ENCODE measurements at places on chromosomes 4 and X. TPM values are rescaled to one million over a fixed set of nuclear protein-coding genes. Genes with fewer than 3 reads are reported as not detected.

DNA sequence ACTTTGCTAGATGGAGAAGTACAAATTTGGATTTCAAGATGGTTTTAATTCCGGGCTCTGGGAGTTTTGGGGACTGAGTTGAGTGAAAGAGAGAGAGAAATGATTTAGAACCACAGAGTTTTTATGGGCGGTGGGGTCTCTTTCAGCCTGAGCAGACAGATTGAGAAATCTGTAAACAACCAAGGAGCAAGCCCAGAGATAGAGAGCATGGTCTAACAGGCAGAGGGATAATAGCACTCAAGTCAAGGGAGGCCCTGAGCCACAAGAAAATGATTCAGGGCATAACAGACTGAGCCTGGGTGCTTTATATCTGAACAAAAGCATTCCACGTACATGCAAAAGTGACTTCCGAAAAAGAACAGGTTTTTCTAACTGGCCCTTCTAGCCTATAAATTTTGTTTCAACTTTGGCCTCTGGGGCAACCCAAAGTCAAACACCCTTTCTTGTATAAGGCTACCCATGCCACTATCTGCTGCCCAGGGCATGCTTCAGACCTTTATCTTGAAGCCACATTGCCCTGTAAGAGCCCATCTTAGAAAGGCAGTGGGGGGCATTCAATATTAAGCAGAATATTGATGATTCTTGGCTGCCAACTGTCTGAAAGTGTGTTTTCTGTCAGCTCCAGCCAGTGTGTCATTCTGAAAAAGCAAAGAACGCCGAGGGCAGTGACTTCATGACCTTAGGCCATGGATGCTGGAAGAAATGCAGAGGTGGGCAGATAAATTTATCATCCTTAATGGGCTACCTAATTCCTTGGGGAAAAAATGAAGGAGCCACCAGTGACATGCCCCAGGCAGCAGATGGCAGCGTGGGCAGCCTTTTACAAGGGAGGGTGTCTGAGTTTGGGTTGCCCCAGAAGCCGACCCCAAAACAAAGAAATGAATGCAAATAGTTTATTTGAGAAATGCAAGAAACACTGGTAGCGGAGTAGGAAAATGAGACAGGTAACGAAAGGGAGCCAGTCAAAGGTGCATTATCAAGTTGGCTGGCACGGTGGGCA lies 637.6 kb downstream of the MID1IP1 start:
- no peaks in the 10 kb centered on the region for H3K4me1 ChIP-seq
- no peak for DNase-seq
- H3K36me3 ChIP-seq = no peaks in the 10 kb centered on the region
- no peak overlapping the region for H3K4me3 ChIP-seq

DNA sequence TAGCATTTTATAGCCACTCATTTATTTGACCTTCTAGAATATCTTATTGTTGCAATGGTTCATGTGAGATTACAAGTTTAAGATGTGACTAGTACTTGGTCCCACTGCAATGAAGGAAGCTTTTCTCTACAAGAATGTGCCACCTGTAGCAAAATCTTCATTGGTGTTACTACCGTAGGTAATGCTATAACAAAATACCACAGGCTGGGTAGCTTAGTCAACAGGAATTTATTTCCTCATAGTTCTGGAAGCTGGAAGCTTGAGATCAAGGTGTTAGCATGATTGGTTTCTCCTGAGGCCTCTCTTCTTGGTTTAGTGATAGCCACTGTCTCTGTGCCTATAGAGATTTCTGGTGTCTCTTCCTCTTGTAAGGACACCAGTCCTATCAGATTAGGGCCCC lies 441.0 kb downstream of the GPM6A start:
- no peak overlapping the region for H3K27ac ChIP-seq
- no peaks in the 10 kb centered on the region for H3K27me3 ChIP-seq
- no peaks in the 10 kb centered on the region for H3K36me3 ChIP-seq
- DNase-seq = no peak
- H3K4me1 ChIP-seq = no peaks in the 10 kb centered on the region
- no peak overlapping the region for H3K4me3 ChIP-seq

- peaks cover 7% of the 10 kb centered on the region for H3K4me1 ChIP-seq
- no peak for DNase-seq
- no peaks in the 10 kb centered on the region for H3K36me3 ChIP-seq
- H3K27me3 ChIP-seq = peaks cover 4% of the 10 kb centered on the region
Observed at GRCh38 chrX:40402831-40403533, 177.8 kb upstream of the ATP6AP2 start.

DNA sequence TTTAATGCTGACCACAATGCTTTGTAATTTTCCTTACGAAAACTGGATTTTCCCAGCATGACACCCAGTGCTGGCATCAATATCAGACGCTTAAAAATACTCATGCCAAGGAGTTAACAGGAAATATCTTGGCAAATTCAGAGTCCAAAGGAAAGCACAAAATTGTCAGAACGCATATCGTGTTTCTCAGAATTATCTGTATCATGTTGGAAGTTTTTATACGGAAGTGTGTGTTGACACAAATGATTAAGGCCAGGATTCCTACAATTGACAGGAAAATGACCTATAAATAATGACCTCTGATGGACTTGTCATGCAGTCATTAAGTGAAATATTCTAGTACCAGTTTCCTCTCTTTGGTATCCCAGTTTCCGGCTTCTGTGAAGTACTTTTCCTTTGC lies 132.1 kb upstream of the TLL1 start:
- no peak overlapping the region for H3K4me3 ChIP-seq
- H3K36me3 ChIP-seq = no peaks in the 10 kb centered on the region
- H3K27me3 ChIP-seq = no peaks in the 10 kb centered on the region
- no peak for DNase-seq
- no peak overlapping the region for H3K27ac ChIP-seq

- no peak for DNase-seq
- H3K4me3 ChIP-seq = no peak overlapping the region
- H3K36me3 ChIP-seq = no peaks in the 10 kb centered on the region
- no peak overlapping the region for H3K27ac ChIP-seq
- no peaks in the 10 kb centered on the region for H3K4me1 ChIP-seq
Observed at GRCh38 chrX:103101299-103102042, 8.5 kb upstream of the NXF3 start.

DNA sequence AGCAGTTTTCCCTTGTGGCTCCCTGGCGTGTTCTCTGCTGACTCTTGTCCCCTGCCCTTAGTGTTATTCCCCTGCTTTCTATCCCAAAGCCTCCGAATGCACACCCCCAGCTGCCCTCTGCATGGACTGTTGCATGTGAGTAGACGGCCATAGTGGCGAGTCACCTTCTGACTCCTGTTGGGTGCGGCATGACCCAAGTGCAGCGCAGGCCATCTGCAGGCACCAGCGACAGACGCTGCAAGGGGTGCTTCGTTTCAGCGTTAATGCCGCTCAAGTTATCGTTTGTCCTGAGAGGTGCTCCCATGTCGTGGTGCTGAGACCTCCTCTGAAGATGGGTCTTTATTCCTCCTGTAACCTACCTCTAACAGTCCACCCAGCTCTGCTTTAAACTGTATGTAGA lies 57.7 kb downstream of the NOP14 start:
- no peaks in the 10 kb centered on the region for H3K4me1 ChIP-seq
- peaks cover 50% of the 10 kb centered on the region for H3K36me3 ChIP-seq
- H3K4me3 ChIP-seq = no peak overlapping the region
- no peak overlapping the region for H3K27ac ChIP-seq

DNA sequence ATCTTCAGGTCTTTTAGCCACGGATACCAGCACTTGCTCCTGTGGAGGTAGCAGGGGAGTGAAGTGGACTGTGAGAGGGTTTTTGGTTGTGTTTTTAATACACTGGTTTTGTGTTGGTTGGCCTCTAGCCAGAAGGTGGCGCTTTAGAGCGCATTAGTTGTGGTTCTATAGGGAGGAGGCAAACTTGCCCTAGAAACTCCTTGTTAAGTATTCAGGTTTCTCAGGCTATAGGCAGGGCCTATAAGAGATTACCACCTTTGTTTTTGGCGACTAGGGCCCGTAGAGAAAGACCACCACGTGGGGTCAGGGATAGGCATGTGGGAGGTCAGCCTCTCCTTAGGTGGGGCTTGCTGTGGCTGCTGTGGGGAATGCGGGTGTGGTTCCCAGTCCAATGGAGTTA lies 221.6 kb upstream of the SPANXN4 start:
- H3K27me3 ChIP-seq = no peaks in the 10 kb centered on the region
- H3K4me1 ChIP-seq = no peaks in the 10 kb centered on the region
- no peak overlapping the region for H3K27ac ChIP-seq
- DNase-seq = peak; percentile 4
- no peaks in the 10 kb centered on the region for H3K36me3 ChIP-seq
- no peak overlapping the region for H3K4me3 ChIP-seq

GRCh38 chr4:83922402-83922801 lies 386.5 kb downstream of the GPAT3 start:
- no peak overlapping the region for H3K27ac ChIP-seq
- DNase-seq = no peak
- H3K36me3 ChIP-seq = no peaks in the 10 kb centered on the region
- H3K4me3 ChIP-seq = no peak overlapping the region

- peaks cover 30% of the 10 kb centered on the region for H3K36me3 ChIP-seq
- no peak overlapping the region for H3K4me3 ChIP-seq
- H3K4me1 ChIP-seq = peaks cover 71% of the 10 kb centered on the region
Observed at GRCh38 chr4:7890635-7891393, 48.8 kb downstream of the AFAP1 start.

DNA sequence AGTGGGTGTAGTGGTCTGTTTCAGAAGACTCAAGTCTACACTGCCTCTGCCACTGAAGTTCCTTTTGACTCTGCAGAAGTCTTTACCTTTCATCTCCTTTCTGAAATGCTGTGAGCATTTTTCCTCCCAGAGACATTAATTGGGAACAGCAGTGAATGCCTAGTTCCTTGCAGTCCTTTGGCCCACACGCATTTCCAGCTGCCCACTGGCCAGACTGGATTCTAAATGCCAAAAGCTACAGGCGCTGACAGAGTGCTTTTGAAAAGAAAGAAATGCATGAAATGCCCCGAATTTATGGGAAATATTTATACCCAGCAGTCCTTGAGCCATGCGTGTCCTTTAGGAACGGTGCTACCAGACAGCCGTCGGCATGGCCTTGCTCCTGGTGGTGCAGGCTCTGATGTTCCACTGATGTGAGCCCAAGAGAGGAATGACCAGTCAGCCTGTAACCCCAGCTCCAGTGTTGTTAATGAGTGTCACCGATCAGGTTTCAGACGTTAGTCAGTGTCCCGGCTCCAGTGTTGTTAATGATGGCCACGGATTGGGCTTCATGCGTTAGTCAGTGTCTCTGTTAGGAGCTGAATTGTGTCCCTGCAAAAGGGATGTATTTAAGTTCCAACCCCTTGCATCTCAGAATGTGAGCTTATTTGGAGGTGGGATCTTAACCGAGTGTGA lies 132.6 kb downstream of the TBL1X start:
- no peak for DNase-seq
- no peak overlapping the region for H3K4me3 ChIP-seq
- H3K27me3 ChIP-seq = no peaks in the 10 kb centered on the region
- H3K4me1 ChIP-seq = no peaks in the 10 kb centered on the region

GRCh38 chr4:55864577-55865223 lies 11.3 kb downstream of the EXOC1 start:
- H3K4me3 ChIP-seq = no peak overlapping the region
- no peaks in the 10 kb centered on the region for H3K27me3 ChIP-seq
- peaks cover 10% of the 10 kb centered on the region for H3K4me1 ChIP-seq
- no peak overlapping the region for H3K27ac ChIP-seq
- peaks cover 52% of the 10 kb centered on the region for H3K36me3 ChIP-seq

DNA sequence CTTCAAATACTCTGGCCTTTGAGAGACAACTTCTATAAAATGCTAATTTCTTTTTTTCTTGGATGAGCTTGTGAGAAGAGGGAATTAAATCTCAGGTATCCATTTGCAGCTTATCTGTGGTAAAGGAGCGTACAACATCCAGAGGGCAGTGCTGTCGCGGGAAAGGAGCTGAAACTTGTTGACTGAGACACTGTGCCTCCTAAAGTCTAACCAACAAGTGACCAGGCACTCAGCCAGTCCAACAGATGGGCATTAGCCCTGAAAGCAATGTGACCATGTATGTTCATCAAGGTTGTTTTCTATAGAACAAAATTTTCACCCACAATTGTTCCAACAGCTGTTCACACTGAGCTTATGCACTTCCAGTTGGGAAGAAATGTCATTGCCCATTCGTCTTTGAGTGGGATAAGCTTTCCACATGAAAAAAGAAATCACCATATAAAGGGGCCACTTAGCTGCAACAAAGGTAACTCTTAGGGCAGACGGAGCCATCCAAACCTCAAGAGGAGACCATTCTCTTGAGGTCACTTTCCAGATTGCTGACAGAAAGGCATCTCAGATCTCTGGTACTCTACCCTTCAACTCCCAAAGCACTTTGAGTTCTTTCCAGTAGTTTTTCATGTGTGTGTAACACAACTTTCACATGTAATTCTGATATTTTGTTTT lies 244.8 kb upstream of the NEIL3 start:
- no peaks in the 10 kb centered on the region for H3K27me3 ChIP-seq
- H3K4me3 ChIP-seq = no peak overlapping the region
- no peak overlapping the region for H3K27ac ChIP-seq
- no peak for DNase-seq
- H3K4me1 ChIP-seq = no peaks in the 10 kb centered on the region

DNA sequence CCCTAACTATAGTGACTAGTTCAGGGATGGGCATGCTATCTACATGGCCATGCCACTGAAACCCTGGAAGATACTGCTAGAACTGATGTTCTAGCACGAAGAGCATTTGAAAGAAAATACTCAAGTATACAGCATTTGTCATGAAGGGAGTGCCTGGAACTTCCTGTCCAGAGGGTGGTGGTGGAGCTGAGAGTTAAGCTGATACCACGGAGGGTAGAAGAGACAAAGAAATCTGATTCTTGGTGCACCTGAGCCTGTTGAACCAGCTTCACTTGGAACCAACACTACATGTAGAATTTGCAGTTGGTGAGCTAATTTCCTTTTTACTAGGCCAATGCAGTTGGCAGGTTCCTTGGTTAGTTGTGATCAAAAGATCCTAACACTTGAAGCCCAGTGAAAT lies 116.4 kb downstream of the CCNG2 start:
- H3K4me3 ChIP-seq = no peak overlapping the region
- no peaks in the 10 kb centered on the region for H3K36me3 ChIP-seq
- H3K4me1 ChIP-seq = no peaks in the 10 kb centered on the region
- no peaks in the 10 kb centered on the region for H3K27me3 ChIP-seq
- no peak overlapping the region for H3K27ac ChIP-seq

DNA sequence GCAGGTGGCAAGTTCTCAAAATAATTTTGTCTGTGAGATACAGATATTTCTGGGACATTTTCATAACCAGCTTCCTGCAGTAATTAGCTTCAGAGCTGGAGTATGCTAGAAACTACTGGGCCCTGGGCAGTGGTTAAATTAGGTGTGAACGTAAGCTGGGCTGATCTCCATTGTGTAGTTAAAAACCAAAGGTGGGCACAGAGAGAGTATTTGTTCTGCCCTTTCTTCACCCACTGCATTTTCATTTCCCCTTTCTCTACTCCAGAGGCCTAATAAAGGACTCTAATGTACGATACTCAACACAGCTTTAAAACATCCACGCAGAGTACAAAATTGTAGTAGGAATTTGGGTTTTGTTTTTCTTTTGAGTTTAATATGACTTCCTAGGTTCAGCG lies 252.7 kb downstream of the SPRY1 start:
- H3K27me3 ChIP-seq = no peaks in the 10 kb centered on the region
- no peaks in the 10 kb centered on the region for H3K36me3 ChIP-seq
- H3K4me3 ChIP-seq = no peak overlapping the region
- no peak for DNase-seq
- 0 out of 2 replicates have a peak, but pooled peaks cover 4% of the 10 kb centered on the region for H3K4me1 ChIP-seq
- peak overlapping the region; percentile 36 for H3K27ac ChIP-seq

GRCh38 chrX:9182041-9182440 lies 148.1 kb upstream of the FAM9B start:
- H3K27ac ChIP-seq = no peak overlapping the region
- no peak for DNase-seq
- H3K4me1 ChIP-seq = peaks cover 6% of the 10 kb centered on the region
- H3K36me3 ChIP-seq = no peaks in the 10 kb centered on the region

EFNB1 gene
- polyA plus RNA-seq = 7.5 TPM

CT45A2 gene
- polyA plus RNA-seq = not detected

RTL5 gene
- polyA plus RNA-seq = 1.8 TPM

CABS1 gene
- not detected for polyA plus RNA-seq

KDR gene
- 0.02 TPM for polyA plus RNA-seq

Measured in SK-N-SH (cell line).